T-helper 2 cell treated with Interferon-gamma antibody and Interleukin-4, amounts not matched to agents 100 ng/mL and 5 ng/mL, for 36 hours (primary cell): ENCODE measurements at places on chromosomes 11 and 22. TPM values are rescaled to one million over a fixed set of nuclear protein-coding genes. Genes with fewer than 3 reads are reported as not detected.

Gene WEE1
- 67.1 and 67.7 TPM in 2 replicates for total RNA-seq

Gene KIAA1671
- 11.0 and 11.3 TPM in 2 replicates for total RNA-seq

Gene MOB2
- 39.6 and 41.3 TPM in 2 replicates for total RNA-seq

Gene OR52N4
- total RNA-seq: 0.52 and 0.57 TPM in 2 replicates

Gene KRTAP5-10
- not detected in 2 replicates for total RNA-seq

Gene OR52H1
- total RNA-seq: not detected in 2 replicates

Gene TMPRSS4
- total RNA-seq: not detected in 2 replicates

Gene ZBTB16
- 11.9 and 13.7 TPM in 2 replicates for total RNA-seq

Gene VPS11
- total RNA-seq: 31.7 and 36.5 TPM in 2 replicates

Gene RAG2
- not detected in 2 replicates for total RNA-seq

Gene F2
- 0.20 TPM in 1 of 2 replicates, not detected in the other for total RNA-seq

Gene RPS25
- total RNA-seq: 1,476 and 1,513 TPM in 2 replicates

Gene FAM180B
- 0.18 and 0.20 TPM in 2 replicates for total RNA-seq

Gene RASSF10
- total RNA-seq: not detected in 2 replicates

Gene OR11H1
- total RNA-seq: not detected in 2 replicates

Gene TMEM25
- total RNA-seq: 5.5 and 7.9 TPM in 2 replicates

Gene MYO18B
- 1.3 and 1.9 TPM in 2 replicates for total RNA-seq

Gene MPZL3
- total RNA-seq: 16.5 and 19.4 TPM in 2 replicates

Gene IFITM10
- total RNA-seq: 0.66 and 0.68 TPM in 2 replicates

Gene AIFM3
- total RNA-seq: 0.36 and 0.41 TPM in 2 replicates

Gene SEZ6L
- total RNA-seq: not detected in 2 replicates

Gene FOLR2
- total RNA-seq: not detected in 2 replicates

Gene SAA4
- total RNA-seq: not detected in 2 replicates

Gene AMOTL1
- 4.4 and 5.0 TPM in 2 replicates for total RNA-seq

Gene OR8G5
- not detected in 2 replicates for total RNA-seq

Gene POTEH
- total RNA-seq: not detected in 2 replicates

Gene THRSP
- total RNA-seq: not detected in 2 replicates

Gene PARVG
- total RNA-seq: 164 and 168 TPM in 2 replicates

Gene ADAMTS15
- total RNA-seq: 0.02 TPM in 2 replicates

Gene GLB1L2
- 2.0 TPM in 2 replicates for total RNA-seq

Gene NLRP6
- 2.4 and 2.7 TPM in 2 replicates for total RNA-seq

Gene ALX4
- not detected in 2 replicates for total RNA-seq

Gene ANO9
- 67.6 and 74.5 TPM in 2 replicates for total RNA-seq

Gene GPHA2
- total RNA-seq: not detected in 2 replicates

Gene LDHAL6A
- 0.11 TPM in 1 of 2 replicates, not detected in the other for total RNA-seq
